NCI-H69 (cell line): ENCODE measurements at places on chromosomes 1 and 21.

DNA sequence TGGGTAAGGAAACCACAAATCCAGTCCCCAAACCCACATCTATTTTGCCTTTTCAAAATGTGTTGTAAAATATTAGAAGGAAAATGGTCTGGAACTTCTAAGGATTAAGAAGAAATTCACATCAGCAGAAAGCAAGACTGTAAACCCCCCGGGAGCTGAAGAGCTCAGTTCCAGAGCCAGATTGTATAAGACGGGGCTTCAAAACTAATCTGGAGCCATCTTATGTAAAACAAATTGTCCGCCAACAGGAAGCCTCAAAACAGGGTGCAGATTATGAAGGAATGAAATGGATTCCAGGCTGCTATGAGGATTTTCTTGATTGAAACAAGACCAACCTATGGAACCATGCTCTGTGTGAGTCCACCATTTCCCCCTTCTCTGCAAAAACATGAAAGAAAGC is 25.1 kb upstream of the HUNK start:
- no peak for DNase-seq

- DNase-seq, result no peak
These were observed 28.5 kb downstream of the PLPP3 start for GRCh38 chr1:56550859-56551188.

GRCh38 chr1:157131281-157131680 is 6.9 kb downstream of the ETV3 start:
- DNase-seq, result no peak

GRCh38 chr21:45640001-45640887 is 3.3 kb upstream of the PCBP3 start:
- DNase-seq, result peak; percentile 38

DNA sequence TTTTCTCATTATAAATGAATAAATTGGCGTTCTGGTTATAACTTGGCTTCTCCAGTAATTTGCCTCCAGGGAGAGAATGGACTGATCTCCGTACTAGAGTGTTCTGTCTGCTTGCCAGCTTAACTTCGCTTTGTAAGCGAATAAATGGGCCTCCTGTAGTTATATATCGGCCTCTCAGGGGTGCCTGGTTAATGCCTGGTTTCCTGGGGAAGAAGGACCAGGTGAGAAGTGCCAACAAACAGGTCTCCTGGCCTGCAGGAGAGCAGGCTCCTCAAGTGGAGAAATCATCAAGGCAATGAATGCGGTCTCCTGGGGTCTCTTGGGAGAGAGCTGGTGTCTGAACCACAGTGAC is 107.4 kb upstream of the SERBP1 start:
- peak; percentile 69 for DNase-seq
